ENCODE measurements at places on chromosomes 6 and 20. TPM values are rescaled to one million over a fixed set of nuclear protein-coding genes. Genes with fewer than 3 reads are reported as not detected.

The TNF gene
- total RNA-seq = not detected

The ZNF334 gene
- total RNA-seq = 1.3 TPM

The FOXA2 gene
- not detected for total RNA-seq

The HSPA1L gene
- 0.98 TPM for total RNA-seq

The SYTL3 gene
- total RNA-seq = 1.4 TPM

The AGER gene
- 0.15 TPM for total RNA-seq

The IGF2R gene
- total RNA-seq = 237 TPM

The OR2J3 gene
- total RNA-seq = not detected

The SIRPD gene
- not detected for total RNA-seq

The MEP1A gene
- not detected for total RNA-seq

The OPRM1 gene
- not detected for total RNA-seq

The SOBP gene
- total RNA-seq = 2.2 TPM

The CALHM4 gene
- not detected for total RNA-seq

The NRSN1 gene
- total RNA-seq = not detected
